GM10248 (cell line): ENCODE measurements at places on chromosomes 5 and 9.
A peak's percentile ranks its signal among the peaks of the same experiment; 100 is the strongest.

GRCh38 chr5:135190416-135191083 is 156.5 kb upstream of the PITX1 start:
- no peak for DNase-seq

- no peak for DNase-seq
These were observed 49.6 kb upstream of the ADAMTS19 start for GRCh38 chr5:129410488-129410887.

DNA sequence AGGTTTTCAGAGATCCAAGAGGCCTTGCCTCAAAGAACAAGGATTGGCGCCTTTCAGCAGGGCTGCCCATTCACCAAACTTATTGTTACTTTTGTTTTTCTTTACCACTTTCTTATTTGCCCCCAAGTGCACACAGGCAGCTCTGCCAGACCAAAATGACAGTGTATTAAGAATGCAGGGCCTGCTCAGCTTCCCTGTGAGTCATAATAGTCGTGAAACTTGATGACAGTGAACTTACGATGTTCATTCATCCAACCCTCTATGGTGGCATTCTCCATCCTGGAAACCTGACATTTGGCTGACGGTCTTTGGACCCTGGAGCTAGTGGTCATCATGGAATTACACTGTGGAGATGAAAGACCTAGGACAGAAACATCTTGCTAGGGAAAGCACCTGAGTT is 44.3 kb downstream of the UBE2QL1 start:
- no peak for DNase-seq

- DNase-seq = no peak
These were observed 14.6 kb upstream of the SETX start for GRCh38 chr9:132369421-132369820.

DNA sequence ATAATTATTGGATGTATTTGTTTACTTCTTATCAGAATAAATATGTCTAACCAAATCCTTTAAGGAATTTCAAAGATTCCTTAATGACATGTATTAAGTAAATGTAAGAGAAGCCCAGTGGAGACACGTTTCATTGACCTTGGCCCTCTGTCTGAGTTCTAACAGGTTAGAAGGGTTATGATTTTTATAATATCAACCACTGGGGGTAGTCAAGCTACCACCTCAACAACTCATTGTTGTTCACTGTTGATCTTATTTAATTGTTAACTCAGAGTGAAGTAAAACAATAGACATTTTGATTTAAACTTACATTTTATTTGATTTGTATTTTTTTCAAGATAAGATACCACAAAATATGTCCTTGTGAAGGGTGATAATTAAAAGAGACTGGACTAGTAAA is 499.2 kb upstream of the COX7C start:
- DNase-seq = no peak

- peak; percentile 88 for DNase-seq
These were observed 998 bp upstream of the FGF18 start for GRCh38 chr5:171418316-171418981.

DNA sequence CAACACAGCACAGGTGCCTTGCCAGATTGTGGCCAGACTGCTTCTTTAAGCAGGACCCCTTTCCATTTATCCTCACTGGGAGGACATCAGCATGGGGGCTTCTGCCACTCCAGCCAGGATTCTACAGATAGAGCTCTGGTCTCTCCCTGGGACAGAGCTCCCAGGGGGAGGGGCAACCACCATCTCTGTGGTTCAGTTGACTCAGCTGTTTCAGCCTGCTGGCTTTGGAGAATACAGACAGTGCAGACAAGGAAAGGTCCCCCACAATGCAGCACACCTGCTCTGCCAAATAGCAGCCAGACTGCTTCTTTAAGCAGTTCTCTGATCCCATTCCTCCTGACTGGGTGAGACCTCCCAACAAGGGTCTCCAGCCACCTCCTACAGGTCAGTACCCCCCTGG is 132.8 kb downstream of the OR2K2 start:
- DNase-seq = no peak
